ENCODE measurements at places on chromosomes 2 and 18.

DNA sequence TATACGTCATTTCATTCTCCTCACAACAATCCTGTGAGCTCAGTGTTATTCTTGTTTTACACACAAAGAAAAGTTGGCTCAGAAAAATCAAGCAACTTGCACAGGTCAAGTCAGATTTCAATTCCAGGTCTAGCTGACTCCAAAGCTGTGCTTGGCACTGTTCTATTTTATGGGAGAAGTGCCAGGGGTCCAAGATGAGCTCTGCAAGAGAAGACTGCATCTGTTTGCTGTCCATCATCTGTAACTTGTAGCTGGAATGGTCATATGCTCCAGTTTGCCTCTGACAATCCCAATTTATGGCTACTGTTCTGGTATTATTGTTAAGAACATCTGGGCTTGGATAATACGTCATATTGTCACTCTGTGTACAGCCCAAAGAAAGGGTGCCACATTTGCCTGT, 28.9 kb downstream of the KCNF1 start:
- no peak for DNase-seq

DNA sequence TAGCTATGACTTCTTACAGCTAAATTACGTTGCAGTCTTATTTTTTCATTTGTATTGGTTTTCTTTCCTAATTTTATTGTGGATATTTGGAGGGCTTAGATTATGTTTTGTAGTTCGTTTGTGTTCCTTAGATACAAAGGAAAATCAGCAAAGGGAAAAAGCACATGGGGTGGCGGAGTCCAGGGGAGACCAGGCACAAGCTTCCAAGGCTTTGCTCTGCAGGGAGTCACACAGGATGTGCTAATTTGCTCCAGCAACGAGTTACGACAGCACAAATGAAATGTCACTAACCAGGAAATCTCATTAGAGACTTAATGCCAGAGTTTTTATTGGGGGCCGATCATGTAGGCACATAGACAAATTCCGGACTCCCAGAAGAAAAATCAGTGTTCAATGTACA, 60.5 kb upstream of the CABYR start:
- DNase-seq: peak; percentile 72

GRCh38 chr2:12903272-12903671, 186.5 kb downstream of the TRIB2 start:
- no peak for DNase-seq

- no peak for DNase-seq
Observed at GRCh38 chr2:37219046-37219445, 12.3 kb downstream of the CEBPZ start.

GRCh38 chr2:239199041-239199768, 201.6 kb downstream of the HDAC4 start:
- DNase-seq: no peak

DNA sequence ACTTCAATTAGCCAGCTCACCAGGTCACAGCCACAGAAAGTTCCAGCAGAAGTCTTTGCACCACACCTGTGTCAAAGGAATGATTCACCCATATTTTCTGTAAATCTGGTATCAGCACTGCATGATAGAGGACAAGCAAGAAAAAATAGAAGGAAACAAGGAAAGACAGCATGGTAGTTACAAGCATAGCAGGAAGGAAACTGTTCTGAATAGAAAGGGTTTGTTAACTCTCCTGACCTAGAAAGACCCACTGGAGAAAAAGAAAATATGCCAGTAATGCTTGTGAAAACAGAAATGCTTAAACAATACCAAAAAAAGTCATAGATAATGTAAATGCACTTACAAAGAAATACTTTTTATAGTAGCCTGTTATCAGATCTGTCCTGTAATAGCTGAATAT, 40.8 kb downstream of the SCRN3 start:
- DNase-seq: no peak

DNA sequence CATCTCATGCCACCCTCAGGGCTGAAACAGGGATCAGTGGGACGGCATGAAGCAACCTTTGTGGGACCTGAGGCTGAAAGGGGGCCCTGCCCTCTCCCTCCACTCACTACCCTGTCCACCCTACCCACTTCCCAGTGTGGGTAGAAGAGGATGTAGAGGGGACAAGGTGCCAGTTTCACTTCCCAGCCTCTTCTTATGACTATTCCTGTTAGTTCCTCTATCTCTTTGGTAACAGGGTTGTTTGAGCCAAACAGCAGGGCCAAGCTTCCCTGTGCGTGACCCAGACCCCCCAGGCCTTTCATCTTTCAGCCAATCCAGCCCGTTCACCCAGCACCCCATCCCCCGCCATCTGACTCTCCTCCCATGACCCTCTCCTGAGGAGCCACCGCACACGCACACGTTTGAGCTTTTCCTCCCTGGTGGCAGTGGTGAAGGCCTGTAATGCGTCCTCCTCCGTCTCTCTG, 82.3 kb downstream of the STPG4 start:
- no peak for DNase-seq

GRCh38 chr2:191155608-191156071, 4.8 kb upstream of the STAT4 start:
- peak; percentile 19 for DNase-seq

GRCh38 chr2:77867146-77867545, 345.0 kb upstream of the LRRTM4 start:
- DNase-seq: no peak

DNA sequence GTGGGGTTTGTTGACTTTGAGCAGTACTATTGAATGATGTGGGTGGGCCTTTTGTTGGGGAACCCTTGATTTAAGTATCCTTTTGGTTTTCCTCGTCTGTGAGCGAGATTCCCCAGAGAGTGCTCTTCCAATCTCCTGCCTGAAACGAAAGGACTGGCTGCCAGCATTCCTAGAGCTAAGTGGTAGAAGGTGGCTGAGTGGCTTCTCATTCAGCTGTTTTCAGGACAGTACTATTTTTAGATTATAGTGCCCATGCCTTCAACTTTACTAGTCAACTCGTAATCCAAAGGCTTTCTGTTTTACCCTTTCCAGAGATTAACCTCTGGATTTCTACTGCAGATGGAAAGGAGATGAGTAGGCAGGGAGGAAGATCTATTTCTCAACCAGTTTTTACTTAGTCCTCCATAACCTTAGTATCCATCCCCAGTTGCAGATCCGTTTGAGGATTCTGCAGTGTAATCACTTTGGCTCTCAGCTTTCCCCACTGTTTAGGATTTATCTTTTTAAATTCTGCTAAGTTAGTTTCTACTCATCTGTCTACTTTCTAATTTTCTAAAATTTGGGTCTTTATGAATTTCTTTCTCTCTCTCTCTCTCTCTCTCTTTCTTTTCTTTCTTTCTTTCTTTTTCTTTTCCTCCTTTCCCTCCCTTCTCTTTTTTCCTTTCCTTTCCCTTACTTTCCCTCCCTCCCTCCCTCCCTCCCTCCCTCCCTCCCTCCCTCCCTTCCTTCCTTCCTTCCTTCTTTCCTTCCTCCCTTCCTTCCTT, 9.2 kb downstream of the SLC4A1AP start:
- no peak for DNase-seq

GRCh38 chr2:217937446-217937845, 65.3 kb downstream of the TNS1 start:
- DNase-seq: no peak

- DNase-seq: no peak
Observed at GRCh38 chr18:68783506-68783905, 14.4 kb upstream of the CCDC102B start.

- no peak for DNase-seq
Observed at GRCh38 chr2:200136655-200137054, 169.8 kb upstream of the SPATS2L start.

- DNase-seq: no peak
Observed at GRCh38 chr18:22783662-22784076, 149.5 kb upstream of the RBBP8 start.

DNA sequence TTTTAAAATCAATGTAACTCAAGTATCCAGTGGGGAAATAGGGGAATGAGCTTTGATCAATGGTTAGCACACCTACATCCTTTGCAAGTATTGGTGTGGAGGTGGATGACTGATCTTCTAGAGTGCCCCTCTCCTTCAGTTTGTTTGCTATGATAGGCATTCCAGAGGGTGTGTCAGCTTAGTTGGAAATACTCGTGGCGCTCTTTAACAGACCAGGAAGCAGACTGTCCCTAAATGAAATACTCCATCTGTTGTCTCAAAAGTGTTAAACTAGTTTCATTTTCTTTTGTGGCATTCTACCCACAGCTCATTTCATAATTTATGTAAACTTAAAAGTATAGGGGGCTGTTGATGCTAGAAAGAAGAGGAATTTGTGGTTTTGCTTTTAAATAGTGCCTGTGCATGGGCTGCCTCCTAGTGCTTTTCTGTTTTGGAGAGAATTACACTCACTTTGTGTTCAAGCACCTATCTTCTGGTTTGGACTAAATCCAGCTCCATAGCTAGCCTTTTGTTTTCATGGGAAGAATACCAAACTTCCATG, 66.2 kb downstream of the STAT1 start:
- no peak for DNase-seq

- peak; percentile 9 for DNase-seq
Observed at GRCh38 chr2:119142824-119143223, 15.7 kb downstream of the C1QL2 start.

DNA sequence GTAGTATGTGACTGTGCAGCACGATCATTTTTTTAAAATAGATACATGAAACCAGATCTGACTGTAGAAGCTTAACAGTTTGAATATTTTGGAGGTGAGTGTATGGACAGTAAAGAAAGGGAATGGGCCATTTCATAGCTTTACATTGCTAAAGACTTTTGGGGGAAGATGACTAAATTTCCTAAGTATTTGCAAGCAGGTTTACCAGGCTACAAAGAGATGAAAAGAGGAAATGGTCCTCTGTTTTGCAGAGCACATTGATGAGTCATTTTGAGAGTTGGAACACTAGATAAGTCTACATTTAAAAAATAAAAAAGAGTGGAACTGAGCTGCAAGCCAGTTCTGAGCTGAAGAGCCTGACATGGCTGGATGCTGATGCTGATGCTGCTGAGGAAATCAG, 115.7 kb upstream of the LRATD1 start:
- no peak for DNase-seq

DNA sequence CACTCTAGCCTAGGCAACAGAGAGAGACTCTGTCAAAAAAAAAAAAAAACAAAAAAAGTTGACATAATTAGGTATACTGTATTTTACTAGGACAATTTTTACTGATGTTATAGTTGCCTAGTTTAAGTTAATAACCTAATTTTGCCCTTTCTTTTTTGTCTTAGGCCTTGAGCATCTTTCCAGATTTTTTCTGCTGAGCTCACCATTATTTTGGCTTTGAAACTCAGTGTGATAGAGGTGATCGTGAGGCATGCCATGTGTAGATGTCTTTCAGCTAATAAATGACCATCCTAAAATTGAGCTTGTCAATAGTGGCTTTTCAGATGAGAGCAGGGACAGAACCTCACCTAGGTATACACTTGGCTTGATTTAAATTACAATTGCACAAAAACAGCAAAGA, 47.4 kb downstream of the RPRM start:
- DNase-seq: no peak

DNA sequence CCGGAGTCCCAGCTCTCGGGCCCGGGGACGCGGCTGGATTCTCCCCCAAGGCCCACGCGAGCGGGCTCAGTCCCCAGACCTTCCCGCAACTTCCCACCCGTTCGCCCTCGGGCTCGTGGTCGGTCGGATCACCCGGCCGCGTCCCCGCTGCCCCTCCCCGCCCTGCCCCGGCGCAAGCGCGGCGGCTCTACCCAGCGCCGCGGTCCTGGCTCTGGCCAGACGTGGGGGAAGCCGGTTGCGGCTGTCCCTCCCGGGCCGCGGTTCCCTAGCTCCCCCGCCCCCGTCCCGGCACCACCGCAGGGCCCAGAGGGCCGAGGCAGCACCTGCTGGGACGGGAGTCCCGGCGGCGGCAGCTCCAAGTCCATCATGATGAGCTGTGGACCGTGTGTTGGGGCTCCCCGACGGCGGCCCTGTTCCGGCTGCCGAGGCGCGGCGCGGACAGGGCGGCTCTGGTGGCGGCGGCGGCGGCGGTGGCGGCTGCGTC, 276 bp downstream of the NFE2L2 start:
- peak; percentile 67 for DNase-seq

DNA sequence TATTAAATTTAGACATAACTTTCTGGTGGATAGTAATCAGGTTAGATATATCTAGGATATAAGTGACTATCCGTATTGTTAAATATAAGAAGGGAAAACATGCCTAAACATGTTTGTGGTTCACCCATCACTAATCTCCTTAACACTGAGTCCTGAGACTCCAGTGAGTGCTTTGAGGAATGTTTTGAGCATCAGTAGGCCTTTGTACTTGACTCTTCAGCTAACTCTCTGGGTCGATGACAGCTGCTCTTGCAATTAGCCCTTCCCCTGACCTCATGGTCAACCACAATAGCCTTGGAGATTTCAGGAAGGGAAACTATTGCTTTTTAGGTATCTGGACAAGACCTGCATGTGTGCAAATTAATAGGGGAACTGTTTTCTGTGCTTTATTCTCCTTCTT, 716.8 kb downstream of the EPHA4 start:
- DNase-seq: no peak

GRCh38 chr2:179207047-179207446, 57.6 kb downstream of the SESTD1 start:
- DNase-seq: no peak

- DNase-seq: no peak
Observed at GRCh38 chr18:9944805-9945204, 31.0 kb downstream of the VAPA start.

- no peak for DNase-seq
Observed at GRCh38 chr2:196291426-196291825, 120.0 kb upstream of the STK17B start.

DNA sequence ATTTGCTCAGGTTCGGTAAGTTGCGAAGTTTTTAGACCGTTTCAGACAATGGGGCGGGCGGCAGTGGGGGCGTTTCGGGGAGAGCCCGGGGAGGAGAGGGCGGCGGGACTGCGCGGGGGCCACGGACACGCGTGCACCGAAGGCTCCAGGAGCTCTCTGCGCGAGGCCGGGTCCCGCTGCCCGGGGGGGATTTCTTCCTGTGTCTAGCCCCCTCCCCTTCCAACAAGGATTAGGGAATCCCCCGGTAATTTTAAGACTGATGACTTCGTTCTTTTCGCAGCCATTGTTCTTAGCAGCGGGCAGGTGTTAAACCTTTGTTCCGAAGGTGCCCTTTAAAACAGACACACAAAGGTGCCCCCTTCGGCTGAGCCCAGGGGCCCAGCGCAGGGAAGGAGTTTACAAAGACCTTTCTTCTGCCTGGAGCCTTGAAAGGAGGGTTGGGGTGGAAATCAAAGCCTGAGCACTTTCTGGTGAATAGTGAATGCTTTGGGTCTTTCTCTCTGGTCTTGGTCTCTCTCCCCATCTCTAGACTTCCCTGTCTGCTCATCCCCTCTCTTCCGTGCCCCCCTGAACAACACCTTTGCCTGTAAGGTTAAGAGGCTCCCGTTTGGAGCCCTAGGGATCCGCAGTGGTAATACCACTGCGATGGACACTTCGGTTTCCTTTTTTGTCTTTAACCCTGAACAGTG, 2.1 kb downstream of the TRIB2 start:
- peak; percentile 46 for DNase-seq
